ENCODE measurements at places on chromosomes 12 and 14.

GRCh38 chr14:67151082-67151666 lies 38.1 kb upstream of the GARIN2 start:
- no peak for DNase-seq

DNA sequence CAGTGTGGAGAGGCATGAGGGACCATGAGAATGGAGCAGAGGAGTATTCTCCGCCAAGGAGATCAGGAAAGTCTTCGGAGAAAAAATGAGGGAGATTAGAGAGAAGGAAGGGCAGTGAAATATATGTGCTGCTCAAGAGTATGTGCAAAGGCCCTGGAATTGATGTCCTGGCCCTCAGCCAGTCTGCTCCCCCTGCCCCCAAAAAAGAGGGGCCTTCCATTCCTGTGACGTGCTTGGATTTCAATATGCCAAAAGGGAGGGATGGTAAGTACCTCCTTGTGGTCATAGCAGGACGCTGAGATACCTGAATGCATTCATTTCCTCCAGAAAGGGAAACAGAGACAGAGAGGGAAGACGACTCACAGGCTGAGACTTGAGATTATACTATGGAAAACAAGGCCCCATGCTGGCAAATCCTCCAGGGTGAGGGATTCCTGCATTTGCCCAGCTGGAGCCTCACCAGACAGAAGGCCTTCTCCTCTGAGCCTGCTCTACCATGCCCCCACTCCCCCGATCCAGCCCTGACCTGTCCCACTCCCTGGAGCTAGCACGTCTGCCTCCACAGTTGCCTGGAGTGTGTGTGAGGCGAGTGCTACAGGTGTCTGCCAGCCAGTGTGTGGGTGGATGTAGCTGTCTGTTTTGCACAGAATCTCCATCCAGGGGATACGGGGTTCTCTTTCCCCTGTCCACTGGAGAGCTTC lies 3.9 kb upstream of the RARG start:
- DNase-seq: no peak

DNA sequence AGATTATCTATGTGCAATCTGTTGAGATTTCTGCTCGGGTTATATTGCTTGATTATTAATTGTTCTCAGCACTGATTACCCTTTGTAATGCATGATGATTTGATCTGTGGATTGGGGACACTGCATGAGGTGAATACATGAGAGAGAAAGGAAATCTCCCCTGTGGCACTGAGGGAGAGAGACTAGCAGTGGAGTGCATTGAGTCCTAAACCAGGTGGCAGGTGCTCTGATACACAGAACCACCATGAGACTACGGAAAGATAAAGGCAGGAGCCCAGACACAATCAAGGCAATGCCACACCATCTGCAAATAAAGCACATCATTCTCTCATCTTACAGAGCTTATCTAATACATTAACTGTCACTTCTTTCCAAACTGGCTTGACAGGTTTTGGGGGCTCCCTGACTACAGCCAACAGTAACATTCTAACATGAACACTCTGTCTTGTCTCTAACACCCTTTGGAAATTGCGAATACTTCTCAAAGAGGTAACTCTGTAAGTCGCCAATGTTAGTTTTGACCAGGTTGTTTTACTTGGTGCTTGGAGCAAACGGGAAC lies 37.6 kb upstream of the TSPAN8 start:
- no peak for DNase-seq

- DNase-seq: no peak
Observed at GRCh38 chr14:25832585-25832984, 765.2 kb downstream of the NOVA1 start.

DNA sequence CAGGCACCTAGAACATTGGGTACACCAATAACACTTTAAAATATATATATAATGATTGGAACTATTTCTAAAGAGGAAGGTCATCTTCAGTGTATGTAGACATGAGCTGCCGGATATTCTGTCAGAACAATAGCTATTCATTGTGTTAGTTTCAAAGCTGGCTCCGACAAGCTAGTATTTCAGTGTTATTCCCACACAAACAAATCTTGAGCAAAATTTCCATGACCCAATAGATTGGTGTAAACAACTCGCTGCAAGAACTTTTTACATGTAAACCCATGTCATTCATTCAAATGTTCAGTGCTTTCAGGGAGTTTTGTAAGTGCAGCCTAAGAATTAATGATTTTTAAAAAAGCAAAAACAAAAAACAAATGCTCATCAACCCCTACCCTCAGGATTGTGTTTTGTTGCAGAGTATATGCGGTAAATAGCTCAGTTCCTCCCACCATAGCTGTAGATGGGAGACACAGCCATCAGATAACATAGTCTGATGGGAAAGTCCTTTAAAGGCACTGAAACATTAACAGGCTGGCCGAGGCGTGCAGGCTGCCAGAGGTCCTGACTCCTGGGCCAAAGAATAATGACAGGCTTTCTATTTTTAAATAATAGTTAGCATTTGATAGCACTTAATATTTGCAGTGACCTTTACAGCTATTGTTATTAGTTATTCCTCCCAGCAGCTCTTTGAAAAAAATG lies 150.3 kb upstream of the ARHGAP5 start:
- DNase-seq: no peak

GRCh38 chr12:47781479-47782371 lies 8.7 kb downstream of the SLC48A1 start:
- peak; percentile 60 for DNase-seq

DNA sequence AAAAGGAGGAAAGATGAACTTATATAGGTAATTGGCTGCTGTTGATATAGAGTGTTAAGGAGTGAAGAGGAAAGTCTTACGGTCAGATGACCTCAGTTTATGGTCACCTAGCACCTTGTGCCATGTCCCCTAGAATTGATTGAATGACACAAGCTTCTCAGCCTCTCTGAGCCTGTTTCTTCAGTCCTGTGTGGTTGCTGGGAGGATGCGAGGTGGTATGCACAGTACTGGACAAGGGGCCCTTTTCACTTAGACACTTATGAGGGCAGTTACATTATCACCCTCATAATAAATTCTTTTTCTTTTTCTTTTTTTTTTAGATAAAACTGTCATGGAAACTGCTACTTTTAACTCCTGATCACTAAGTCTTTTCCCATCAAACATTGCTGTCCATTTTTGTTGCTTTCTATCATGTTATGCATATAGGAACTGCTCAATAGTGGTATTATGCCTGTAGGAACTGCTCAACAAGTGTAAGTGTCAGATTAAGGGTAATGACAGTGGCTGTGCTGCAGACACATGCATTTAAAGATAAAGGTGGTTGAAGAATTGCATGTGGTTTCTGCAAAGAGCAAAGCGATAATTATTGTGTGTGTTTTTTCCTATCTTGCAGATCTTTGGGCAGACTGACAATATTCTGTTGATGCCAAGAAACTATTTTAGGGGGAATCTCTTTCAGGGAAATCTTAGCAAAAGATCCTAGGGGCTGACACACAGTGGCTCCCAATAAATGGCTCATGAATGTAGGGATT lies 11.6 kb downstream of the ANO6 start:
- DNase-seq: no peak

DNA sequence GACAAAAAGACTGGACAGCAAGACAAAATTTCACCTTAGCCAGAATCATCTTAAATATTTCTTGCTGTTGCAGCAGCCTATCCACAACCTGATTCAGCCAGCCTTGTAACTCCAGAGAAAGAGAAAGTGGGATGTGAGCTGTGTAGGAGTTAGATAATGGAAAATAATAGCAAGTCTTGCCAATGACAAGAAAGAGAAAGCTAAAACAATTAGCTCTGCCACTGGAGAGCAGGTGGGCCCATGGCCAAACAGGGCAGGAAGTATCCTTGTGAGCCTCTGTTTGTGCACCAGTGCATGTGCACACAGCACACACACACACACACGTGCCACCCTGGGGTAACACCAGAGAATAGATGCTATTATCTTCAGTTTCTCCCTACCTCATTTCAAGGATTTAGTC lies 106.0 kb upstream of the CCDC196 start:
- no peak for DNase-seq

DNA sequence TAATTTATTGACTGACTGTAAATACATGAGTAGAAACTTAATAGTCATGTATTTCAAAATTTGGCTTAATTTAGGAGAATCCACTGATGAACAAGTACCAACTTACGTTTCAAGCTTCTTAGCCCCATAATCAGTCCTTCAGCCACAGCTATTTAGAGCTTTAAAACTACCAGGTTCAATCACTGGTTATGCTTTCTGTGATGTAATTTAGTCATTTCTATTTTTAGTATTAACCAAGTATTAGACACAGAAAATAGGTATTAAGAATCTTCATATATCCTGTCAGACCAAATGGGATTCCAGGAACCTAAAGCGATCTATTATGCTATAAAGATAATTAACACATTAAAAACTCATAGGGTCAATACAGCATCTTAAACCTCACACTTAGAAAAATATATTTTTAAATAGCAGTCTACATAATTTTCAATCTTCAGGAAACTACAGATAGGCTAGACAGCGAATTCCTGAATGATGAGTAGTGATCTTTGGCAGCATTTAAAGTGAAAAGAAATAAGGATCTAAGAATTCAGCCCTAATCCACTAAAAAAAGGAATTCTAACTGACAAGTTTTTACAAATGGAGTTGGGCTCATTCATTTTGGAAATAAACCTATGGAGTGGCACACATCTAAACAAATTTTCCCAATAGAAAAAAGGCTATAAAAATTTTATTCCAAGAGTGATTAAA lies 51.5 kb downstream of the ZC3H14 start:
- DNase-seq: no peak

DNA sequence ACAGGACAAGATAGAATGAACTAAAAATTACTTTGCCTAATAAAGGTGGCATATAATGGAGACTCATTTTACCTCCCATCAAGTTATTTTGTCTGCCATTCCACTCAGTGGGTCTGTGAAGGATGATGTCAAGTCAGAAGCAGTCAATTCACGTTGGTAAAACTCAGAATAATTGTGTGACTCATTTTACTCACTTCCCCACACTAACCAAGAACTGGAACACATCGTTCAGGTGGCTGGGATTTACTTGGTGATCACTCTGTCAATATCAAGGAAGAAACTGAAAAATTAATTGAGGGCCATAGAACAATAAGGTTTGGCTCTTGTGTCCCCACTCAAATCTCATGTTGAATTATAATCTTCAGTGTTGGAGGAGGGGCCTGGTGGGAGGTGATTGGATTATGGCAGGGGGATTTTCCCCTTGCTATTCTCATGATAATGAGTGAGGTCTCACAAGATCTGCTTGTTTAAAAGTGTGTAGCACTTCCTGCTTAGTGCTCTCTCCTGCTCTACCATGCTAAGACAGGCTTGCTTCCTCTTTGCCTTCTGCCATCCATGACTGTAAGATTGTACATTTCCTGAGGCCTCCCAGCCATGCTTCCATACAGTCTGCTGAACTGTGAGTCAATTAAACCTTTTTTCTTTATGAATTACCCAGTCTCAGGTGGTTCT lies 35.7 kb upstream of the GTF2A1 start:
- no peak for DNase-seq

- DNase-seq: no peak
Observed at GRCh38 chr12:6332459-6332858, 9.4 kb downstream of the TNFRSF1A start.

GRCh38 chr14:77883847-77884238 lies 83.9 kb downstream of the ADCK1 start:
- no peak for DNase-seq

DNA sequence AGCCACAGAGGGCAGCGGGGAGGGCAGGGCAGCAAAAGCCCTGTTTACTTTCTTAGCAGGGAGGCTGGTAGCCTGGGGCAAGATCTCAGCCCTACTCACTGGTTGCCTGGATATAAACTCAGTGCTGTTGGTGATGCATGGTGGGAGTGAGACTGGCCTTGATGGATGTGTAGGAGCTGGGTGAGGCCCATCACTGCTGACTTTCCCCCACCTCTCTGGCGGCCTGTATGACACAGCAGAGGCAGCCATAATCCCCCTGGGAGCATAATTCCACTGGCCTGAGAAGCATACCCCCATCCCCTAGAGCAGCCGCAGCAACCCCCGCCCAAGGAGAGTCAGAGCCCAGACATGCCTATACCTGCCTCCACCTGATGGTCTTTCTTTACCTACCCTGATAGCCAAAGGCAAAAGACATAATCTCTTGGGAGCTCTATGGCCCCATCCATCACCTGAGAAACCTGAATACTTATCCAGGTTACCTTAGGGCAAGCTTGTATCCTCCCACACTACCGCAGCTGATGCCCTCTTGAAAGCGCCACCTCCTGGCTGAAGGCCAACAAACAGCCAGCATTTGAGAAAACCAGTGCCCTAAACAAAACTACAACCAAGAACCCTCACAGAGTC lies 59.3 kb downstream of the DNAI7 start:
- no peak for DNase-seq

- no peak for DNase-seq
Observed at GRCh38 chr12:120223458-120224303, 22.8 kb upstream of the RPLP0 start.

DNA sequence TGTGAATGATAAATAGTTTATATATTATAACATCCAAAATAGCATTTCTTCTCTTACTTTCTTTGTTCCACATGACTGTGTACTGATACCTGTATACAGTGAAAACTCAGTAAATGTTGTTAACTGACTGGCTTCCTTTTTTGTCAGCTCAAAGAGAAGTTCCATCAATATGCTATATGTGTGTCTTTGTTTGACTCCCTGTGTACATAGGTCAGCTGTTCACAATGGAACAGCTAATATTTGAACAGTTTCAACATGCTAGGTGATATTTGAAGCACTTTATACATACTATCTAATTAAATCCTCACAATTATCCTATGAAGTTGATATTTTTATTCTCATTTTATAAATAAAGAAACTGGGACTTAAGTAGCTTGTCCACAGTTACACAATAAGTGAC lies 15.3 kb upstream of the KICS2 start:
- DNase-seq: no peak

DNA sequence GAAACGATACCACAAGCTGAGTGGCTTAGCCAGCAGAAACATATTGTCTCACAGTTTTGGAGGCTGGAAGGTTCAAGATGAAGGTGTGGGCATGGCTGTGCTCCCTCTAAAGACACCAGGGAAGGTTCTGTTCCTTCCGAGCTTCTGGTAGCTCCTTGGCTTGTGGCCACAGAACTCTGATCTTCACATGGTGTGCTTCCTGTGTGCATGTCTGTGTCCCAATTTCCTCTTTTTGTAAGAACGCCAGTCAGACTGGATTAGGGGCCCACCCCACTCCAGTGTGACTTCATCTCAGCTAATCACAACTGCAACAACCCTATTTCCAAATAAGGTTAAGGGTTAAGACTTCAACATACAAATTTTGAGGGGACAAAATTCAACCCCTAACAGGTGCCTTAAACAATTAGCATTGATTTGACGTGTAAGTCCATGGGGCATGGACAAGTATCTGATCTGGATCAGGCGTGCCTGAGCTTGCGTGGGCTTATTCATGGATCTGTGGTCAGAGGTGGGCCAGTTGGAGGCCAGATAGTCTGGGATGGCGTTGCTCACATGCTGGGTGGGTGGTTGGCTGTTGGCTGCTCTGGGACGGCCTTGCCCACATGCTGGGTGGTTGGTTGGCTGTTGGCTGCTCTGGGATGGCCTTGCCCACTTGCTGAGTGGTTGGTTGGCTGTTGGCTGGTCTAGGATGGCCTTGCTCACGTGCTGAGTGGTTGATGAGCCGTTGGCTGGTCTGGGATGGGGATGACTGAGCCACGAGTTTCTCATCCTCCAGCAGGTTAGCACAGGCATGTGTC lies 88.5 kb downstream of the LGMN start:
- no peak for DNase-seq

Measured in D341Med (cell line).